NCI-H446 treated with DMSO at 0.1 percent for 48 hours (cell line): ENCODE measurements at places on chromosomes 3 and 15.

GRCh38 chr15:80614711-80615360 lies 80.3 kb upstream of the ABHD17C start:
- DNase-seq: no peak

DNA sequence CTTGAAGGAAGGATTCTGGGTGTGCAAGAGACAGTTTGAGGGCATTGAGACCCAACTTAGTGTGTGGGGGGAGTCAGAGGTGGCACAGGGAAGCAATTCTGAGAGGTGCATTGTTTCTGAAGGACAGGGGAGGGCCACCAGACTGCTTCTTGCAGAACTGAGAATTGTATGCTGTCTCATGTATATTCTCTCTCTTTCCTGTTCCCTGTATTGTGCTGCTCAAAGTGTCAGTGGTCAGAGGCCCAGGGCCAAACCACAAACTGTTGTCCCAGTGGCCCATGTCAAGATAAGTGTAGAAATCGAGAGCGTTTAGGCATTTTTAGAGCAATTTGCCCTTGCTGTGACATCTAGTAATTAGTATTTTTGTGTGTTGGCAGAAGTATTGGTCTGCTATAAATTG lies 567.1 kb downstream of the EDEM1 start:
- no peak for DNase-seq

GRCh38 chr3:105865867-105866350 lies 2.9 kb downstream of the CBLB start:
- no peak for DNase-seq

DNA sequence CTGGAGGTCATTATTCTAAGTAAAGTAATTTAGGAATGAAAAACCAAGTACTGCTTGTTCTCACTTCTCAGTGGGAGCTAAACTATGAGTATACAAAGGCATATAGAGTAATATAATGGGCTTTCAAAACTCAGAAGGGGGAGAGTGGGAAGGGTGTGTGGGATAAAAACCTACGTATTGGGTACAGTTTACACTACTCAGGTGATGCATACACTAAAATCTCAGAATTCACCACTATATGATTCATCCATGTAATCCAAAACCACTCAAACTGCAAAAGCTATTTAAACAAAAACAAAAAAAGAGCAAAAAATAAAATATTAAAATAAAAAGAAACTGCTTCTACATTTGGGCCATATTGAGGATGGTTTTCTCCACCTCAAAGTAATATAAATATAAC lies 623.3 kb downstream of the NSUN3 start:
- no peak for DNase-seq

DNA sequence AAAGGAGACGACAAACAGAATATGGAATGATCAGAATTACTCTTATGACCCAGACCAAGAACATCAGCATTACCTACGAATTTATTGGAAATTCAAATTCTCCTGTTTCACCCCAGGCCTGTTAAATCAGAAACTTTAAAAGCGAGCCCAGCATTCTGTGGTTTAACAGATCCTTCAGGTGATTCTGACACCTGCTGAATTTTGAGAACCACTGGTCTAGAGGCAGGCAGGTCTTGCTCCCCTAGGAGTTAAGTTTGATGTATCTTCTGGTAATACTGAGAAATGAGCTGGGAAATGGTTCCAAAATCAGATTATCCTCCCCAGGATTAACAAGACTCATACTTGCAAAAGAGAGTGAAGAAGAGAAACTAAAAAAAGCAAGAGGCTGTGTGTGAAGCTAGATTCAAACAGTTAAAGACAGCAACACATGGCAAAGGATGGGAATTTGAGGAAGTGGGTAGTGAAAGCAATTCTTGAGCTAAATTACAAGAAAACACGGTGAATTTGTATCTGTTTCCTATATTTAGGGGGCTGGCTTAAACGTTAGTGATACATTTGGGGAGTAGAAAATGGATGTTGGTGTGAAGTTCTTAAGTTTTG lies 66.0 kb downstream of the FLNB start:
- no peak for DNase-seq

GRCh38 chr3:10392244-10392643 lies 71.3 kb upstream of the SEC13 start:
- DNase-seq: no peak

DNA sequence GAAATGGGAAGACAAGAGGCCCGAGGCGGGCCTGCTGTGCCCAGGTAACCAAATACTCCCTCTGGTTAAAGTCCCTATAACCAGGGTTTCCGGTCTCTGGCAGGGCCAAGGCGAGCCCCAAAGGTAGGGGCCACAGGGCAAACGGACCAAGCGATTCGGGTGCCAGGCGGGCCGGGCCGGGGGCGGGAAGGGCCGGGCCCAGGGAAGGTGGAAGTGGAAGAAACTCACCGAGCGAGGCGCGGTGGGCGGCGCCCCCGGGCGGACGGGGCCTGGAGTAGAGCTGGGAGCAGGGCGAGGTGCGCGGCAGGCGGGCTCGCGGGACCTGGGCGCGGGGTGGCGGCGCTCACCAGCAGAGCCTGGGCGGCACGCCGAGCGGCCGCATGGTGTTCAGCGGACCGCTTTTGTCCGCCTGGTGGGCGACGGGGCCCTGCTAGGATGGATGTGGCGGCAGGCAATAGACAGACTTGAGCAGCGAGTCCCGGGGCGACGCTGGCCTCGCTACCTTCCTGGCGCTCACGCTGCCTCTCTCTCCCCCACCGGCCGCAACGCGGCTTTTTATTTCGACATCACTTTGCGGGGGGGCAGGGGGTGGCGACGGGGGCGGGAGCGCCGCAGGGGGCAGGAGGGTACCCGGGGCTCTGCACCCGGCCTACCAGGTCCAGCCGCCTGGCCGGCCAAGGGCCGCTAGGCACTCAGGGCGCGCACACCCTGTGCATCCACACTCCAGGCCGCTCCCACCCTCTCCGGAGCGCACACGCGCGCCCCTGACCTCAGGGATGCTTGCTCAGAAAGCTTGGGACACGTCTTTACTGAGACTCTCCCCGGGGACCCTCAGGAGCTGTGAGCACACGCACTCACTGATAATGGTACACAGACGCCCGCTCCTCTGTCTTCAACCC lies at the start of gene GATA2:
Gene GATA2 (minus strand): TSS at position 531 of the 899 bp plus-strand sequence. CDS start 6,170 bp downstream, outside the sequence.
- no peak for DNase-seq

- no peak for DNase-seq
These were observed 29.1 kb upstream of the SLC30A4 start for GRCh38 chr15:45551676-45552075.

DNA sequence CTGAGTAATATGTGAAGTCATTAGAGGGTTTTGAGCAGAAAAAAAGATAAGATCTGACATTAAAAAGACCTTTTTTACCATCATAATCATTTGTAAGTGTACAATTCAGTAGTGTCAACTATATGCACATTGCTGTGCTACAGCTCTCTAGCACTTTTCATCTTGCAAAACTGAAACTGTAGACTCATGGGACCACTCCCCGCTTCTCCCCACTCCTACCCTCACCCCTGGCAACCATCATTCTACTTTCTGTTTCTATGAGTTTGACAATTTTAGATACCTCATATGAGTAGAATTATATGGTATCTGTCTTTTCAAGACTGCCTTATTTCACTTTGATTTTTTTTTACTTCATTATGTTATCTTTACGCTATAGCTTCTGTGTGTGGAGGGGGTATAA lies 112.8 kb downstream of the NSUN3 start:
- no peak for DNase-seq

DNA sequence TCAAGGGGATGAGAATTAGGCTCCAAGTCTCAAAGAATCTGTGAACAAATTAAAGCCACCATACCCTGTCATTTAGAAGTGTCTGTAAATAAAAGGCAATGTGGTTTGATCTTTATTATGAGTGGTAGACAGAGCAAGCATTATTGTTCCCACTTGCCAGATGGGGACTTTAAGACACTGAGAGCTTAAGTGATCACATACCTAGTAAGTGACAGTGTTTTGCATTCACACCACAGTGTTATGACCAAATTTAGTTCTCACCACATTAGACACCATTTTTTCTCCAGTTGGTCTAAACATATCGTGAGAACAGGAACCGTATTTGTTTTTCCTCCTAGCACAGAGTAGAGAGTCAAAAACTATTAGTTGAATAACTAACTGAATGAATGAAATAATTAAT lies 13.2 kb upstream of the ZBED2 start:
- DNase-seq: no peak

- no peak for DNase-seq
These were observed 218.9 kb upstream of the THRB start for GRCh38 chr3:24713516-24713915.

GRCh38 chr3:53354945-53355498 lies 7.7 kb upstream of the DCP1A start:
- no peak for DNase-seq

- peak; percentile 29 for DNase-seq
These were observed 154.5 kb upstream of the TSC22D2 start for GRCh38 chr3:150253622-150254021.

DNA sequence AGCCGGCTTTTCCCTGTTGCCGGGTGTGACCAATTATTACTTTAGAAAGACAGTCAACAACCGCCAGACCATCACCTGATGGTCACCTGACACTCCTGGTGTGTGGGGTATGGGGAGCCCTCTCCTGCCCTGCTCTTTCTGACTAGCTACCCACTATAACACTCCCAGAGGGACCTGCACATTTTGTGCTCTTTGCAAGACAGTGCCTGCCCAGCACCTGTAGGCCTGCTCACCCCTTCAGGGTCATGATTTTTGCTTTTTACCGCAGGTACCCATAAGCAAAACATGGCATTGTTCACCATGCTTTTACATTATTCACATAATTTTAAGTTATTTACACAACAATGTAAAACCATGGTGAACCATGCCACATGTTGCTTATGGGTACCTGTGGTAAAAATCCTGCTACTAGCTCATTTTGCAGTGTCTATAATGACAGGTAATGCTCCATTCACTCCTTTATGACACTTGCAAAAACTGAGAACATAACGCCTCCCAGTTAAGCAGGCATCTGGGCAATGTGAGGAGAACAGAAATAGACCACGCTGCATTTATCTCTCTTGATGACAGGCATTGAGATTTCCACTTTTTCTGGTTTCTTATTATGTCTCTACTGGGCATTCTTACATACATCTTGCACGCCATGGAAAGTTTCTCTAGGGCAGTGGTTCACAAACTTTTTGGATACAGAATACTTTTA lies 9.9 kb downstream of the CCRL2 start:
- DNase-seq: no peak

DNA sequence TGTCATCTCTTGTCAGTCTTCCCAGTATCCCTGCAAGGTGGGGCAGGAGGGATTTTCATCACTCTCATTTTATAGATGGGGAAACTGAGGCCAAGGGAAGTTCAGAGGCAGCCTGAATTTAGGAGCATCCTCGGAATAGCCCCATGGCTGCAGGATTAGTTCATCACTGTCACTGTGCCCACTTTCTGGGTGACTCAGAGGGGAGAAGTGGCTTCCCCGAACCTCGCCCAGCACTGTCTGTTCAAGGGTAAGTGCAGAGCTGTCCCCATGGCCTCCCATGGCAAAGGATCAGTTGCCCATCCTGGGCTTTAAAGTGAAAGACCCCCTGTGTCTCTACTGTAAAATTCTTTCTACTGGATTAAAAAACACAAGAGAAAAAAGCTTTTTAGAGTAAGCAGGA lies 60.0 kb upstream of the SEC13 start:
- no peak for DNase-seq

GRCh38 chr15:67992834-67993233 lies 61.3 kb upstream of the PIAS1 start:
- no peak for DNase-seq

DNA sequence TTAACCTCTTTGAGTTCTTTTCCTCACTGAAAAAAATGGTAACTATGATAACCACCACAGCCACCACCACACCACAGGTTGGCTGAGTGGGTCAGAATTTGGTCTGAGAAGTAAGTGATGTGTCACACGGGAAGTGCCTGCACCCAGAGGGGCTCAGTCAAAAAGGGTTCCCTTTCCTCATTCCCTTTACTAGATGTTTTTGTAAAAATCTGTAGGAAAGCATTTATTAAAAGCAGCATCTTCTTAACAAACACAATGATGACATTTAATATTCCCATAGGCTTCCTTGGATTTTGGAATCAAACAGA lies 23.2 kb downstream of the CFAP92 start:
- DNase-seq: no peak

DNA sequence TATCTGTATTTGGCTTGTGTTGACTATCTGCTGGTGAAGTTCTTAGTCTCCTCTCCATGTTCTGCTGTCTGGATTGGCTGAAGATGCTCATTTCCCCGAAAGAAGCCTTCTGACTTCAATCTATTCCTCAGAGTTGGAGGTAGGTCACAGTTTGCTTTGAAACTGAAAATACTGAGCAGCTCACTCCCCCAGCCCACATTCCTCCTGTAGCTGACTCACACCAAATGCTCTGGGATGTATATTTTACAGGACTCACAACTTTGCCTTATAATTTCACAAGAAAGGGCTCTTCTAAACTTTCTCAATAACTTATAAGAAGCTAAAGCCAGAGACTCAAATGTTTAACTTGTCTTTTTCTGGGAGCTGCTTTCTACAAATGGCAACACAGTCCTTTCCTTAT lies 36.3 kb upstream of the SNX4 start:
- DNase-seq: no peak

DNA sequence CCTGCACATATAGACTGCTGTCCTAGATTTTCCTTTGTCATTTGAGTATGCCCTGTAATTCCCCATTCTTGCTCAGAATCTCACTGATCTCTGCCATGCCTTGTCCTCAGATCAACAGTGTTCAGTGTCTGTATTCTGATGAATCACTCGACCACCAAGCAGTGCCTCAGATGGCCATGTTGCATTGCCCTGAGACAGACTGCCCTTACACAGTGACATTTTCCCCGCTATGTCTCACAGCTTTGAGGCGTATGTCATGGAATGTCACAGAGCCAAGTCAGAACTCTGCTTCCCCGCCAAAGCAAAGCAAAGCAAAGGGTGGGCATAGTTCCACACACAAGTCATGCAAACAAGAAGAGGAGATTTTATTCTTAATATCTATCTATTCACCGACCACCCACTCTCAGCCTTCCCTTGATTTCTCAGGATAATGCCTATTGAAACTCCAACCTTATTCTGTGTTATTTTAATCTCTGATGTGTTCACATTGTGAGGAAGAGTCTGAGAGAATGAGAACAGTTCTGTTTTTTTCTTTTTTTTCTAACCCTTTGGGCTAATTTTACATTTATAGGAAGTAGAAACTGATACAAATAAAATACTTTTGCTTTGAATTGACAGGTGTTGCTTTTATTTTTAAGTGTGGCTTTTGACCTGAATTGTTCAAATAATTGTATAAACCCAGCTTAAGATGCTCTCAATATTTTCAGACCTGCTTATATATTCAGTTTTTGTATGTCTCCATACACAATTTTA lies 16.9 kb upstream of the PSMD6 start:
- DNase-seq: no peak

GRCh38 chr3:183022936-183023516 lies 42.7 kb upstream of the DCUN1D1 start:
- no peak for DNase-seq

DNA sequence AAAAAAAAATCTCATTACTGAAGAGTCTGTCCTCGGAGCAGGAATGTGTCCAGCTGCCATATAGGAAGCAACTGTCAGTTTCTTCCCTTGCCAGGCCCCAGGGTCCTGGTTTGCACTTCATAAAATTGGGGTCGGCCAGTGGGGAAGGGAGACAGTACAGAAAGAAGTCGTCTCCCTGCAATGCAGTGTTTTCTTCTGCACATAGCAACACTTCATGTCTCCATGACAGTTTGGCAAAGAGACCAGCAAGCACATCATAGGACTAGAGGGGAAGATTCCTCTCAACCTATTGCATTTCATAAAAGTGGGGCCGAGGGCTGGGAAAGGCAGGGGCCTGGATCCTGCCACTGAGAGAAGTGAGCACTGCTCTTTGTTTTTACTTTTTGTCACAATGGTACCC lies 138.2 kb upstream of the HACD2 start:
- no peak for DNase-seq

GRCh38 chr3:95797081-95797480 lies 1017.3 kb upstream of the EPHA6 start:
- no peak for DNase-seq

GRCh38 chr3:149623824-149624223 lies 34.0 kb downstream of the WWTR1 start:
- no peak for DNase-seq
